ENCODE measurements at places on chromosomes 2 and 18. TPM values are rescaled to one million over a fixed set of nuclear protein-coding genes. Genes with fewer than 3 reads are reported as not detected.

DNA sequence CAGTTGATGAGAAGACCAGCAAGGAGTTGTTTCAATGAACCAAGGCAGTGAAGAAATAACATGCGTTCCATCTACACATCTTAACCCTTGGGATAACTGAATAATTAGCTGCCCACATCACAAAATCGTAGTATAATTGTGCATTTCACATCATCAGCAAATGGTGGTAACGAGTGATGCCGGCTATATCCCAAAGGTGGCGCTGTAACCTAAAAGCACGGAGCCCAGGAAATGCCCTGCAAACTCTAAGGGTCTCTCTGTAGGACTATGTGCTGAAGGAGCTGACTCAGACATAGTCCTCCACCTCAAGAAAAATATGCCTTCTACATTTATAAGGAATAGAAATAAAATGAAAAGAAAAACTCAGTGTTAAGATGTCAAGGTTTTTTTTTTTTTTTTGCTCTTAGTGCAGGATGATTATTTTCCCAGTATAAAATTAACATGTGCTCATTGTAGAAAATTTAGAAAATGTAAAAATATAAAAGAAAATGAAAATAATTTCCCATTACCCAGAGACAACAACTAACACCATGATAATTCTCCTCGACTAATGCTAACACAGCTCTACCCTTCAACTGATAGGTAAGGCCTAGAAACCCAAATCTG, 23.1 kb upstream of the DSG3 start:
- peak; percentile 47 for DNase-seq

- DNase-seq = no peak
Measured at GRCh38 chr2:116819355-116819754, 995.1 kb upstream of the DDX18 start.

The LNPK gene
- 29.0 TPM for total RNA-seq

The ZNF397 gene
- 22.6 TPM for total RNA-seq

DNA sequence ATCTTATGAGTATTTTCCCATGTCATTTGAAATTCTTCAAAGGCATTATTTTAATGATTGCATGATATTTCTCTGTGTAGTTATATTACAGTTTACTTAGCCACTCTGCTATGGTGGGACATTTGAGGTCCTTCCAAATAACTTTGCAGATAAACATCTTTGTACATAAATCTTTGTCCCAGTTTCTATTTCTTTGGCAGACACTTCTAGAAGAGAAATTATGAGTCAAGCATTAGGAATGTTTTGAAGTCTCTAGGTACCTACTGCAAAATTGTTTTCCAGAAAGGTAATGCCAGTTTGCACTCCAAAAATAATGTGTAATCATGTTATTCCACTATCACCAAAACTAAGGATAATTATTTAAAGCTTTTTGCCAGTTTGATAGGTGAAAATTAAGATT, 149.7 kb downstream of the EN1 start:
- DNase-seq = no peak

Data from stomach (tissue), 19 donors.